Hematopoietic multipotent progenitor cell treated with erythropoietin and hydrocortisone succinate and interleukin-3 and kit ligand, for 15 days (in vitro differentiated cells): ENCODE measurements at places on chromosomes 4 and X.

DNA sequence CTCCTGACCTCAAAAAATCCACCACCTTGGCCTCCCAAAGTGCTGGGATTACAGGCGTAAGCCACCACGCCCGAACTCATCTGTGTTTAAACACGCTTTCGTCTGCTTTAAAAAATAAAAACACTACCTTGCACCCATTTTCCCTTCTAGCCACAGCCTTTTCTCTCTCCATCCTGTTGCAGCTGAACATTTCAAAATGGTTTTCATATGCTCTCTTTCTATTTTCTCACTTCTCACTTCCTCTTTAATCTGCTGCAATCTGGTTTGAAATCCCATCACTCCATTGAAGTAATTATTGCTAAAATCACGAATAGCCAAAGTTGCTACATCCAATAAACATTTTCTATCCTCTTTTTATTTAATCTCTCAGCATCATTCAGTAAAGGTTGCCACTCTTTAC, 70.0 kb downstream of the DCHS2 start:
- no peak for DNase-seq

DNA sequence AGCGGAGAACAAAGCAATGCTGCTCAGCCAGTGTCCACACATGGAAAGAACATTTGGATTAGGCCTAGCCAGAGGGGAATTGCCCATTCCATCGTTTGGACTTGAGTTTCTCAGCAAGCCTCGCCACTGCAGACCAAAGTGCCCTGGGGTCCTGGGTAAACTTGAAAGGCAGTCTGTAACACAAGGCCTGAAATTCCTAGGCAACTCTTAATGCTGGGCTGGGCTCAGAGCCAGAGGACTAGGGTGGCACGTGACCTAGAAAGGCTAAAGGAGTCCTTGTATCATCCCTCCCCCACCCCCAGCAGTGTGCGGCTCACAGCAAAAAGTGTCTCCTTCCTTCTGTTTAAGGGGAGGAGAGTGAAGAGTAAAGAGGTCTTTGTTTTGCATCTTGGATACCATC, 210.4 kb upstream of the ARX start:
- no peak for DNase-seq

- no peak for DNase-seq
Observed at GRCh38 chrX:87517571-87518141, at the start of gene KLHL4. TSS of gene KLHL4 (plus strand) at chrX:87517802. CDS start at chrX:87517894, 92 bp downstream.

DNA sequence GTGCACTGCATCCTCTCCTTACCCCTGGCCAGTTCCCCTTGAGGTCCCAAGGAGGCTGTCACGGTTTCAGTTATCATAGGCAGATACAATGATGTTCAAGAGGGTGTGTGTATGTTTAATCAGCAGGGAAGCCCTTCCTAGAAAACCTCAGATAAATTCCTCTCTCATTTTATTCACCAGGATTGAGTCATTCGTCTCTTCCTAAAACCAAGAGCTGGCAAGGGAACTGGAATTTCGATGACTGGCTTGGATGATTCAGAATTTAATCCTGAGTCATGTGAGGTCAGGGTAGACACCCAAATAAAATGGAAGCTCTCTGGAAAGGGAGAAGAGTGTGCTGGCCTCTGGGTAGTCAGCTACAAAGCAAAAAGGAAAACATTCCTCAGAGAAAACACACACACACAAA, 106.2 kb upstream of the RAPGEF2 start:
- DNase-seq: no peak

DNA sequence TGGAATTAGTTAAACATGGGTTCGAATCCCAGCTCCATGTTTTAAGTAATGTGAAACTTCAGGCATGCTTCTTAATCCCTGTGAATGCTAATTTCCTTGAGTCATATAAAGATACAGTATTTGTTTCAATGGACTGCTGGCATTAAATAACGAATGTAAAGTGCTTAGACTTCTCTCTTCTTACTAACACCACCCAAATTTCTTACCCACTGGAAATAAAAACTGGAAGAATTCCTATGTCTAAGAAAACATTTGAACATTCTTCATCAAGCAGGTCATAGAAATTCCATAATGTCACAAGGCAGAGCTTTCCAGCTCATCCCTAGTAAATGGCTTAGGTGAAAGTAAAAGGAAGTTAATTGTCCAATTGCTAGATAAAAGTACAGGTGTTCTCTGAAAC, 172.5 kb downstream of the ANK2 start:
- no peak for DNase-seq

DNA sequence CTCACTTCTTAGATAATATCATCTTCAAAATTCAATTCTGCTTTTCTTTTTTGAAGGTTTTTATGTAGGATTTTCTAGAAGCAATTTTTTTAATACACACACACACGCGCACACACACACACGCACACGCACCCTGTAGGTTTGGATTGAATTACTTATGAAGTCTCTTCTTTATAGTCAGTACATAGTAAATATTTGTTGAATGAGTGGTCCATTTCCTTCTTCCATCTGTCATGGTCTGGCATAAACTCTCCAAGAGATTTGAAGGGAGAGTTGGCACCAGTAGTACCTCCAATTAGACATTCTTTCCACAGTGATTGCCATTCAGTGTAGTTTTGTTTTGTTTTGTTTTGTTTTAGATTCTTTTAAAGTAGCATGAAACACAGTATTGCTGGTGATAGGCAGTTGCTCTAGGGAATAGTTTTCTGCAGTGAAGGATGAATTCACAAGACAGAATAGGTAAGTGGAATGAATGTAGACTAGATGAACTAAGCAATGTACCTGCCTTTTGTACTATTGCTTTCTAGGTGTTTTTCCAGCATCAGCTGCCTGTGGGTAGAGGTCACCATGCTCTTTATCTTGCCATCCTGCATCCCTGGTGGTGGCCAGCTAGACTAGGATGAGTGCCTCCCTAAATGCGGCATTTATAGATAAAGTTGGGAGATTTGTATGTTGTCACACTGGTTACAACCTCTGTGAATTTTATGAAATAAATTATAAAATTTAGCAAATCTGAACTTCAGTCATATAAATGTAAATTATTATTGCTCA, 20.5 kb downstream of the PDLIM5 start:
- no peak for DNase-seq
